ENCODE measurements at places on chromosomes 5 and 9. TPM values are rescaled to one million over a fixed set of nuclear protein-coding genes. Genes with fewer than 3 reads are reported as not detected.

ENTPD8 gene
- not detected for total RNA-seq

ADGRD2 gene
- not detected for total RNA-seq

KIAA0825 gene
- 1.4 TPM for total RNA-seq

GPRIN1 gene
- total RNA-seq, result 0.70 TPM

CENPP gene
- 0.47 TPM for total RNA-seq

STOML2 gene
- total RNA-seq, result 154 TPM

ADAMTSL1 gene
- 51.2 TPM for total RNA-seq

PIP5KL1 gene
- 0.94 TPM for total RNA-seq

RASA1 gene
- 22.9 TPM for total RNA-seq

SLC6A3 gene
- total RNA-seq, result not detected

WNT8A gene
- total RNA-seq, result not detected

TMEM250 gene
- total RNA-seq, result 32.2 TPM

SLC34A1 gene
- total RNA-seq, result not detected

ADCY2 gene
- total RNA-seq, result under 0.01 TPM

GMCL2 gene
- total RNA-seq, result not detected

SMC2 gene
- 16.9 TPM for total RNA-seq

BSPRY gene
- total RNA-seq, result not detected

KIF2A gene
- total RNA-seq, result 33.2 TPM

BTNL8 gene
- not detected for total RNA-seq

FAXDC2 gene
- total RNA-seq, result 2.0 TPM
